ENCODE measurements at places on chromosomes 3 and 15.

DNA sequence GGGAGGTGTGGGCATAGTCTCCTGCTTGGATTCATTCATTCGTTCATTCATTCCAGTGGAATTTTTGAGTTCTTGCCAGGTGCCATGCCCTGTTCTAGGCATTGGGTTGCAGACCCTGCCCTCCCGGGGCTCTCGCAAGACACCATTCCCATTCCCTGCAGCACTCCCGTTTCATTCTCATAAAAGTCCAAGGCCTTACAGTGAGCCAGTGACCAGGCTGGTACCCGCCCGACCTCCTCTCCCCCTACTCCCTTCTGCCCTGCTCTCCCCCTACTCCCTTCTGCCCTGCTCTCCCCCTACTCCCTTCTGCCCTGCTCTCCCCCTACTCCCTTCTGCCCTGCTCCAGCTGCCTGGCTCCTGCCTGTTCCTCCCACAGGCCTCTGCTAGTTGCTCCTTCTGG is 41.9 kb downstream of the AMOTL2 start:
- no peak for DNase-seq

GRCh38 chr3:4644951-4645350 is 151.8 kb downstream of the ITPR1 start:
- DNase-seq: no peak

DNA sequence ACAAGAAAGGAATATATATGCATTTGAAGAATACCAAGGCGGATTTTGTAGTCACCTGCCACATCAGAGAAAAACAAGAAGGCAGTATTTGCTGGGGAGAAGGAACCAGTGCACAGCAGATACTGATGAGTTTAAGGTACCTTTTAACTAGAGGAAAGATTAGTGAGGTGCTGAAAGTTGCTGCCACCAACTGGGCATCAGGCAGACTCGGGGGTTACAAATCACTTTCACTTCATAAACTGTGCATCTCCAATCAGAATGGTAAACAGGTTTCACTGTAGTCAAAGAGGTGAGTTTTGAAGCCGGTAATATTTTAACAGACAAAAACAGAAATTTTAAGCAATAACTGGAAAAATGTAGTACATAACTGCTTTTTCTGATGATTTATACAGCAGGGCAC is 4.1 kb downstream of the FBN1 start:
- DNase-seq: no peak

DNA sequence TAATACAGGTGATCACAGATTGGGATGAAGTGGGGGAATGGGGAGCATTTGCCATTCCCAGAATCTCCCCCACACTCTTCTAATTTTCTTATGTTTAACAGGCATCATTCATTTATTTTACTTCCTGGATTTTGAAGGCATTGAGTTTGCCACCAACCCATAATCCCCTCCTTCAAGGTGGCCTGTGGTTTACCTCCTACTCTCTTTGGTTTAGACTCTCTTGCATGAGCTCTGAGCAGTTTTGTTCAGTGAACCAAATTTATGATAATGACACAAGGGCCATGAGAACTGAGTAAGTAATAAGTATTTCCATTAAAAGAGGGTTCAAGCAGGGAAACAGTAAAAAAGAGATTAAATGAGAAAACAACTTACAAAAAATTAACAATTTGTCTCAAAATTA is 703.1 kb upstream of the CFAP20DC start:
- DNase-seq: no peak

Measured in NCI-H1092 treated with DMSO at 0.1 percent for 48 hours (cell line).